Fibroblast of the aortic adventitia (primary cell): ENCODE measurements at places on chromosomes 7 and 10.

- no peak for DNase-seq
These were observed 200.1 kb downstream of the SLC25A13 start for GRCh38 chr7:96121752-96122151.

DNA sequence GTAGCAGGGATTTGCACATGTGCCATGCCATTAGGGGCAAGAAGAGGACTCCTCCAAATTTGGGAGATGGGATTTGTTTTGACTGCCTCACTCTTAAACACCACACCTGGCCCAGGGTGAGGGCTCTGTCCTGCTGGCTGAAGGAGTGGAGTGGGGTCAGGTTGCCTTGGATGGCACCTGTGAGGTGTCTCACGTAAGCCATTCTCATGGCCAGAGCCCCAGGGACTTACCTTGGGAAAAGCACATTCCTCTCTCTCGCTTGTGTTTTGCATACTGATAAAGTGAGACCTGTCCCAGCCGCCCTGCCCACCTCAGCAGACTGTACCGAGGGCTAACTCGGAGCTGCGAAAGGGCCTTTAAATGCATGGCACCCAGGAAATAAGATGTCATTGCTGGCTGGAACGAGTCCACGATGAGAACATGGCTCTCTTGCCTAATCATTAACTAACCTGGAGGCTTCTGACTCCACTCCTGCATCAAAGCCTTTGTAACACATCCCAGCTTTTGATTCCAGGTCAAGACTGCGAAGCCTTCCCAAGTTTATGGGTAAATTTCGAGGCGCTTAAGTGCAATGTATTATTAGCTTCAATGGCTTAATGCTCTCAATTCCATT is 184.0 kb upstream of the RNF32 start:
- DNase-seq, result no peak

- DNase-seq, result no peak
These were observed 332.5 kb downstream of the PTPRN2 start for GRCh38 chr7:158255156-158255555.

DNA sequence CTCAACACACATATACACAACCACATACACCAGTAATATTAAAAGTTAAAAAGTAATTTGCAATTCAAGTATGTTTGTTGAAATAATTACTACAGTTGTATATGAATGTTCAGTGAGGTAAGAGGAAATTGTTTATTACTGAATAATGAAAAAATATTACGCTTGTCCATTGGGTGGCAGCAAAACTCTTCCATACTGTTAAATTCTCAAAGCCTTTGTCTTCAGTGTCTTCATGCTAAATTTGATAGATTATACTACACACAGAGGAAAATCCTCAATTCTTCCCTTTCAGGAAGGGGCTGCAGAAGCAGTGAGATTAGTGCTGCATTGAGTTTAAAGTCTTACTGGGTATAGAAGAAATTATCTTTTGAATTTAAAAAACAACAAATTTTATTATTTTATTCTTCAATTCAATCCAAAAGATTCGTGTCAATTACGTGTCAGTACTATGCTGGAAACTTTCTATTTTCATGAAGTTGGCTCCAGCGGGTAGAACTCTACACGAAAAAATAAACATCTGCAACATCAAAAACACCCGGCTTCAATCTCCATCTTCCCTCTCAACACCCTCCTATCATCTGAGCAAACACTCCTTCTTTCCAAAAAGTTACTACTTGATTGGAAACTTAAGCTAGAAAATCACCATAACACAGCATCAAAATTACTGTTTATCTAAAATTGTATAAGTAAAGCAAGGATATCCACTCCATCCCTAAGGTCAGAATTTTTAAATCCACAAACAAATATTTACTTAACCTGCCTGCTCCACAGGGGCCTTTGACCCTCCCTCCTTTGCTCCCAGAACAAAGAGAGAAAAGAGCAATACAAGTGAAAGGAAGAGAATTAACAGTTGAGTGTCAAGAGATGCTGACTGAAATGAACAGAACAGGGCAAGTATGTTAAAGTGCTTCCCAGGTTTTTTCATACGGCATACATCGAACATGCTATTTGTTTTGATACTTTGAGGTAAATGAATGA is 37.0 kb upstream of the TES start:
- peak; percentile 81 for DNase-seq

DNA sequence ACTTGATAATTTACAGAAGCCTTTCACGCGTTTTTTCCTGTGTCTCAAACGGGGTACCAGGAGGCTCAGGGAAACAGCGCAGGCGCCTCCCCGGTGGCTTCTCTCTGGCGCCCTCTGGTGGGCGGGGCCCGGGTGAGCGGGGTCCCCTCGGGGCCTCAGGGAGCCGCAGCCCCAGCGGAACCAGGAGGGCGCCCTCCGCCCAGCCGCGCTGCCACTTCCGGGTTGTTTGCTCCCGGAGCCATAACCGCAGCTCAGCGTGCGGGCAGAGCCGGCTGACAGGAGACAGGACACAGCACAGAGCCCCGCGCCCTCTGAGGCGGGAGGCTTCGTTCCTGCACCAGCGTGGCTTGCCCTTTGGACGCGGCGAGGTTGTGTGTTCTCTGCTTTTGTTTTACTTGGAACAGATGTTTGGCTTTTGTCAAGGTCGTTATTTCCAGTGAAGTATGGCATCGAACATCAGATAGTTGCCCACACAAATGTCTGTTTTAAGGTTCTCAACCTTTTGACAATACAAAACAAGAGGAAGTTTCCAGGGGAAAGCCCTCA is 6.9 kb upstream of the CYP2E1 start:
- DNase-seq, result peak; percentile 41

DNA sequence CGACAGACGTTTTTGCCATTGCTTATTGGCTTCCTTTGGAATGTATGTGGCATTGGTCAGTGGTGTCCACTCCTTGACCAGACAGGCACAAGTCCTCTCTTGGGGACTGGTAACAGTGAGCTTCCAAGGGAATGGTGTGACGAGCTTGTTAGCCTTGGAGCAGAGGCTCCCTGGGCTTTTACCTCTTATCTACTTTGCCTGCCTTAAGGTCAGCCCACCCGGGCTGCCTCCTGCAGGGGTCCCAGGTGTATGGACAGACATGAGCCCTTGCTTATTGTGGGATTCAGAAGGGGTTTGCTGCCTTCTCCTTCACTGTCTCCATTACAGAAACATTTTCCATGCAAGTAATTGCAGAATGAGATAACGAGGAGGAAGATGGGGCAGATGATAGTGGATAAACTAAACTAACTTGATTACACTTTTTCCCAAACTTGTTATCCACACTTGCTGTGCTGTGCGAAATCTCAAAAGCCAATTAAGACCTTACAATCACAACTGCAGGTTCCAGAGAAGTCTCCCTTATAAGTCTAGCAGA is 29.7 kb downstream of the PLPP4 start:
- DNase-seq, result no peak

- DNase-seq, result peak; percentile 84
These were observed 194.9 kb downstream of the SUGCT start for GRCh38 chr7:40329601-40330153.

DNA sequence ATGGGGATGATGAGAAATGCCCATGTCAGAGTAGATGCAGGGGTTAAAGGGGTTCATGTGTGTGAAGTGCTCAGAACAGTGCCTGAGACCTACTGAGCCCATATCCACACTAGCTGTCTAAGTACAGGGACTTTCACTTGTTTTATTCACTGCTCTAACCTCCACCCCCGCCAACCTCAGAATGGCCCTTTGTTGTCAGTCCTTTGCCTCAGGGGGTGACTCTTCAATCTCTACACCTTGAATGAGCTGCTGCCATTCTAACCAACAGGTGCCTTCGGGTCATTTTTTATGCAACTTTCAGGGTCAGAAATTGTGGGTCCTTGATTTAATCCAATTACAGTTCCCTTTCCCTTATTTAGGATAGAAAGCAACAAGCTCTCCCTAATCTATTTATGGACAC is 26.2 kb downstream of the VSTM4 start:
- no peak for DNase-seq

GRCh38 chr7:139683137-139683921 is 94.5 kb downstream of the HIPK2 start:
- DNase-seq, result peak; percentile 44

- DNase-seq, result peak; percentile 5
These were observed 107.8 kb upstream of the PLXNA4 start for GRCh38 chr7:132683896-132684690.

DNA sequence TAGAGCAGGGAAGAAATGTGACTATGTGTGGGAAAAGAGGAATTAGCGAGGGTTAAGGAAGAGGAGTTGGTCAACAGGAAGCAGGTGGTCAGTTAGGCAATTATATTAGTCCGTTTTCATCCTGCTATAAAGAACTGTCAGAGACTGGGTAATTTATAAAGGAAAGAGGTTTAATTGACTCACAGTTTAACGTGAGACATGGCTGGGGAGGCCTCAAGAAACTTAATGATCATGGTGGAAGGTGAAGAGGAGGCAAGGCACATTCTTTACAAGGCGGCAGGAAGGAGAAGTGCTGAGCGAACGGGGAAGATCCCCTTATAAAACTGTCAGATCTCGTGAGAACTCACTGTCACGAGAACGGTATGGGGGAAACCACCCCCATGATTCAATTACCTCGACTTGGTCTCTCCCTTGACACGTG is 35.0 kb downstream of the RAMP3 start:
- DNase-seq, result no peak

DNA sequence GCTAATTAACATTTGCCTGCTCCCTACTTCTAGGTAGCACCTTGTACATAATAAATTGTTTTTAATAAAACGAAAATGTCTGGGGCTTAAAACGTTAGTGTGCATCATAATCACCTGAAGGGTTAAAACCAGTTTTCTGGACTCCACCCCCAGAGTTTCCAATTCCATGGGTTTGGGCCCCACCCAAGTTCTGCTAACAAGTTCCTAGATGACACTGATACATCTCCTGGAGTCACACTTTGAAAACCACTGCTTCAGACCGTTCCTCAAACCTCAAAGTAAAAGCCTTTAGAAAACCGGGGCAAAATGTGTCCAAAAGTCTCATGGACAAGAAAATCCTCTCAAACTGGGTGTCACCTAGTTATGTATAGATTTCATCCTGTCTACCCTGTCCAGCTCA is 9.3 kb downstream of the OSBPL3 start:
- no peak for DNase-seq

GRCh38 chr7:101125989-101126650 is 784 bp upstream of the SERPINE1 start:
- DNase-seq, result peak; percentile 88
